ENCODE measurements at places on chromosomes 6 and 20. TPM values are rescaled to one million over a fixed set of nuclear protein-coding genes. Genes with fewer than 3 reads are reported as not detected.

MYLK2 gene
- not detected for polyA plus RNA-seq

HLA-DMB gene
- polyA plus RNA-seq, result 16.4 TPM

TREM1 gene
- 0.66 TPM for polyA plus RNA-seq

TRIM10 gene
- not detected for polyA plus RNA-seq

- DNase-seq, result no peak
These were observed 34.4 kb upstream of the PTPN1 start for GRCh38 chr20:50475681-50476292.

- no peak for DNase-seq
These were observed 92.4 kb downstream of the NCR2 start for GRCh38 chr6:41427642-41428335.

DNA sequence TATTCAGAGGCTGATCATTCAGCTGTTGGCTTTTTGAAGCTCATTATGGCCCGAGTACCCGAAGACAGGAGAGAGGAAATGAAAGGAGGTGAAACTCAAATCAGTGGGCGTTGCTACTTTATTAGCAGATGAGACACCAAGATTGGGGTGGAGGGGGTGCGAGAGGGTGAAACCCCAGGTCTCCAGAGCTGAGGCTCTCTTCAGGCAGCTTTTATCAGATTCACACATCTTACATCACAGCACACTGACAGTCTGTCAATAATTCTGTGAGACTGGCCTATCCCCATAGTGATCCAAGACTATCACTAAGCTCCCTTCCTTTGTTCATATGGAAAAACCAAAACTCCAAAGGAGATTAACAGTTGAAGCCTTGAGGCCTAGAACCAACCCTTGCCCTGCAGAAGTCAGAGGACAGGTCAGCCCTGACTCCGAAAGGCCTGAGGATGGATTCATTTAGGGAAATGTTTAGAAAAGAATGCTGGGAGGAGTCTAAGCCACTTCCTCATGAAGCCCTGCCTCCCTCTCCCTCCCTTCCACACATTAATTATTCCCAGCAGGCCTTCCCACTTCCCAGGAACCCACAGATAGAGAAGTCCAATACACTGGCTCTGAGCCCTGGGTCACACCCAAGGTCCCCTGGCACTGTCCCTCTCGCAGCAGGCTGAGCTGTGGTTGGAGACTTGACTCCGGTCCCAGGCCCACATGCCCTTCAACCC is 23.2 kb downstream of the TRERF1 start:
- DNase-seq, result no peak

GRCh38 chr6:84581494-84582259 is 182.7 kb downstream of the TBX18 start:
- DNase-seq, result no peak

DNA sequence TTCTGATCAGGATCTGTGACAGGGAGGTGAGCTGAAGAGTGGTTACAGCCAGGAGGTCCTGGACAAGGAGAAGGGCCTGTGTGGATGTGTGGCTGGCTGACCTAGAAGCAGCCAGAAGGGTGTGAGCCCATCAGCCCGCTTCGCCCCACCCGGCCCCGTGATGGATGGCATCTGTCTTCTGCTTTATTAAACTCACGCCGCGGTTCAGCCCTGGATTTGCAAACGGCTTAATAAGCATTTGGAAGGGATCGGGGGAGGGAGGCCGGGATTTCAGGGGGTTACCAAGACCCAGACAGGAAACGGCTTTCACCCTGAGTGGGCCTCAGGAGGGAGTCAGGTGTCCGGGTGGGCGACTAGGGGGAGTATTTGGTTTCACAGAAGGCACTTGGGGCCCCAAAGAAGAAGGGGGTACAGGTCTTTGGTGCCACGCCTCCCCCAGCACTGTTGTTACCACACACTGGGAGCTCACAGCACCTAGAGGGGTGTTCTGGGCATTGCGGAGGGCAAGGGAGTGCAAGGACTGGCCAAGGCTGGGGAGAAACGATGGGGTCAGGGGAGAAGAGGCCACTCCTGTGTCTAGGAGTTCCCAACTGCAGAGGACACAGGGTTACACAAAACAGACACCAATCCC is 53.8 kb upstream of the FOXP4 start:
- no peak for DNase-seq

DNA sequence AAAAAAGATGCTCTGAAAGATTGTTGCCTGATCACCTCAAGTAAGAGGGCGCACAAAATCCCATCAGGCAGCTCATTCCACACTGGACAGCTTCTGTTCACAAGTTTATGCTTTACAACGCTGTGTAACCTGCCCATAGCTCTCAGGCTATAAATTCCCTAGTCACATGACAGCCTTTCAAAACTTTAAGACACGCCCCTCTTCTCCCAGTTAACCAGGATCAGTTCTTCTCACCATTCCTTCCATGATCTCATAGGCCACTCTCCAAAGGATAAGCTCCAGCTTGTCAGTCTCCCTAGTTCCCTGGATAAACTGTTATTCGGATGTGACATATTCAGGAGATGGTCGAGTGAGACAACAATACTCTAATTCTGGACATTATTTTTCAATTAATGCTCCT is 15.0 kb downstream of the ADNP start:
- DNase-seq, result no peak

DNA sequence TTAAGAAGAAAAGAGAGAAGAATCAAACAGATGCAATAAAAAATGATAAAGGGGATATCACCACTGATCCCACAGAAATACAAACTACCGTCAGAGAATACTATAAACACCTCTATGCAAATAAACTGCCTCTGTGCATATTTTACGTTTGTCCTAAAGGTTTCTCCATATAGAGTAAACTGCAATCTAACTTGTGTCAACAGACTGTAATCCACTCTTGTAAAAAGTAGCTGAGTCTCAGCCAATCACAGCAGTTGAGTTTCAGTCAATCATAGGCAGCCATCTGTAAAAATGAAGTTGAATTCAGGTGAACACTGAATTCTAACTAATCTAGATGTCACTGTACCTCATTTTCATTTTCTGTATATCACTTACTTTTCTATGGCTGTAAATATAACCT is 112.2 kb upstream of the SYNCRIP start:
- DNase-seq, result no peak

DNA sequence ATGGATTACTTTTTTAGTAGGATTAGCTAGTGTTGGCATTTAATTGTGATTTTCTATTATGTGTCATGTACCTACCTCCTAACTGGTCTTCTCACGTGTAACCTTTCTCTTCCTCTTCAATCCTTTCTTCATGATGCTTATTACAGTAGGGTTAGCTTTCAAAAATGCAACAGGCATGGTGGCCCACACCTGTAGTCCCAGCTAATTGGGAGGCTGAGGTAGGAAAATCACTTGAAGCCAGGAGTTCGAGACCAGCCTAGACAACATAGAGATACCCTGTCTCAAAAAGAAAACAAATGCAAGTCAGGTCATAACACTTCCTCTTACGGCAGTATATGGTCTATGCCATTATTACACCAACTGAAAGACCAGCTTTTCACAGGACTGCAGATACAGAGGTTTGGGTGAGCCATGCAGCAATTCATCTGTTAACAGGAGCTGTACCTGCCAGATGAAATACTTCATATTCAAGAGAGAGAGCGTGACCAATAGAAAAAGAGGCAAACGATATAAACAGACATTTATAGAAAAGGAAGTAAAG is 195.0 kb downstream of the TMEM242 start:
- DNase-seq, result no peak

- peak; percentile 10 for DNase-seq
These were observed 653.5 kb upstream of the PTCHD4 start for GRCh38 chr6:48764286-48765044.

DNA sequence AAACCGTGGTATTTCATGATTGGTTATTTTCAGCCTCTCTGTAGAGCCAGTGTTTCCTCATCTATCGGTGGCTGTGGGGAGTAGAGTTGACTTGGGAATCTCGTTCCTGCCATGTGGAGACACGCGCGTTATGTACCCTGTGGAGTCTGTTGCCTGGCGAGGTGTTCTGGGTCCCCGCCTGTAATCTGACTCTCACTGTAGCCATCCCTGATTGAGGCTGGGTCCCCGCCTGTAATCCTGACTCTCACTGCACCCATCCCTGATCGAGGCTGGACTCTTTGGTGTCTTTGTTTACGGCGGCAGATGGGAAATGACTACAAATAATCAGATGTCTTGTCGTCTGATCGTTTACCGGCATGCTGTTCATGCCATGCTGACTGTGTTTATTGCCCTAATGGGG is 153.9 kb downstream of the DTNBP1 start:
- DNase-seq, result no peak
